Activated T-cell treated with anti-CD3 and anti-CD28 coated beads, Interleukin-2, amount 50 U/mL, for 4 hours (primary cell): ENCODE measurements at places on chromosomes 16 and 17.

- no peak for DNase-seq
Measured at GRCh38 chr17:79776376-79777119, 1.4 kb upstream of the CBX2 start.

GRCh38 chr16:756428-756827 is 4.1 kb upstream of the MSLN start:
- DNase-seq: no peak

DNA sequence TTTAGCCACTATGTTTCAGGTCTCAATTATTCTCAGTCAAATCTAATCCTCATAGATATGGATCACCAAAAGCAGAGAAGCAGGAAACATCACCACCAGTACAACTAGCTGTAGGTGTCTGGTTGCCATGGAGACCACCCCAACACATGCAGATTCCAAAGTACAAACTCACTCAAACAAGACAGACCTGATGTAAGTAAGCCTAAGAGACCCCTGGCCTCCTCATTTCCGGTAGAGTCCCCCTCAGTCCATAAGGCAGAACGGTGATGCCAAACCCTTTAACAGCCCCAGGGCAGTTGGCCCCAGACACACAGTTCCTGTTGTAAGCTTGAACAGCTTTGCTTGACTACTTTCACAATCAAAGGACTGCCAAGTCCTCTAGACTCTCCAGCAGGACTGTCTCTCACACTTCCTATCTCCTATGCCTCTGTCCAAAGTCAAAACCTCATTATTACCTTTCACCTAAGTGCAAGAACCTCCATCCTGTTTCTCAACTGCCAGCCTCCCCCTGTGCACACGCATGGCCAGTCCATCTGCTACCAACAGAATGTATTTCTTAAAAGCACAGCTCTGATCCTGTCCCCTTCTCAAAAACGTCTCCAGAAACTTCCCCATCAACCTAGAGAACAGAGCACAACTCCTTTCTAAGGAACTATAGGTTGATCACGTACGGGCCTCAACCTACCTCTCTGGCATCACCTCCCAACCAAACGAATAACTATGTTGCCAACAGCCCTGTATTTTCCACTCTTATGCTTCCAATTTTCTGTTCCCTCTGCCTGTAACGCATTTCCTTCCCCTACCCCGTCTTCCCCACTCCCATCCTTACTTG is 23.9 kb downstream of the SLC39A11 start:
- DNase-seq: no peak

- DNase-seq: no peak
Measured at GRCh38 chr17:46995841-46996571, 17.0 kb upstream of the RPRML start.

DNA sequence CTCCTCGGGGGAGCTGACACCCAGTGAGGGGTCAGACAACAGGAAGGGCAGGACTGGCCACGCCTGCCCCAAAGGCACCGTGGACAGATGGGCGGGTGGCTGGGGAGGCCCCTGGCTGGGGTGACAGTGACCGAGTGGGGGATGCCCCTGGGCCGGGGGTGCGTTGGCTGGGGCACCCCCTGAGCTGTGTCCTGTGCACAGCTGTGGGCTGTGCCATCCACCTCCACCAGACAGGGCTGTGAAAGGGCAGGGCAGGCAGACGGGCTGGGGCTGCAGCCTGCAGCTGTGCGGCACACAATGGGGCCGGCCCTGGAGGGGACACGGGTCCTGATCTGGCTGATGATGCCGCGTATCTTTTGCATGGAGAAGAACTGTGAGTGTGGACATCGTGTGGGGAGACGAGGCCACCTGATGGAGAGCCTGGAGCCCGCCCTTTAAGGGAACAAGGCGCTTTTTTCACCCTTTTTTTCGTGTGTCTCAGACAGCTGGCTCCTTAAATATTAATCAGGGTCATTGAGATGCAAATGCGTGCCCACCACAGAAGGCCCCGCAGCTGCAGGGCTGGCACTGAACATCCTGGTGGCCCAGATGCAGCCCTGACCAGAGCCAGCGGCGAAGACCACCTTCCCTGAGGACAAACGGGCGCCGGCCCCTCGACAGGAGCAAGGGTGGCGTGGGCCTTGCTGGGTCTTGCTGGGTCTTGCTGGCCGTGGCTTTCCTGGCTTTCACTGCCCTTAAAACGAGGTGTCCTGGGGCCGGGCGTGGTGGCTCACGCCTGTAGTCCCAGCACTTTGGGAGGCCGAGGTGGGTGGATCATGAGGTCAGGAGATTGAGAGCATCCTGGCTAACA is 42.4 kb upstream of the GNG13 start:
- DNase-seq: no peak

- no peak for DNase-seq
Measured at GRCh38 chr16:55035029-55035428, 104.4 kb downstream of the IRX5 start.

DNA sequence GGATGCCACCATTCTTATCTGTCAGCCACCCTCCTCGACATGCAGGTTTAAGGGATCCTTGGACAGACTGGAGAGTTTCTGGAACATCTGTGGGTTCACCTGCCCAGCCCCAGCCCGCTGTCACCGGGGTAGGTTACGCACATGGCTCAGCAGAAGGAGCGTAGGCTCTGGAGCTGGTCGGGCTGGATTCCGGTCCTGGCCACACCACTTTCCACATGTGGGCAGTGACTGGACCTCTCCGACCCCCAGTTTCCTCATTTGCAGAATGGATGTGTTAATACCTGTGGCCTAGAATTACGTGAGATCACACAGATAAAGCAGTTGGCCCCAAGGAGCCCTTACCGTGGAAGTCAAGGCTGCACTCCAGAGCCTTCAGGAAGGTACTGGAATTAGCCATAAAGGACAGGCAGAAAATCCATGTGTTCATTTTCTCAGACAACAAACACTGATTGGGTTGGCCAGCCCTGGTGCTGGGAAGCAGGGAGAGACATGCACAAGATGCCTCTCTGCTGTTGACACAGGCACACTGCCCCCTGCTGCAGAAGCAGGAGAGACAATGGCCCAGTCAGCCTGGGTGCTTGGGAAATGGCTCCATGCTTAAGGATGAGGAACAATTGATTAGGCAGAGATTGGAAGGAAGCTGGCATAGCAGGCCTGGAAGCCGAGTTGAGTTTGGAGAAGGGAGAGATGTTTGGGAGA is 58.8 kb downstream of the SF3B3 start:
- no peak for DNase-seq

DNA sequence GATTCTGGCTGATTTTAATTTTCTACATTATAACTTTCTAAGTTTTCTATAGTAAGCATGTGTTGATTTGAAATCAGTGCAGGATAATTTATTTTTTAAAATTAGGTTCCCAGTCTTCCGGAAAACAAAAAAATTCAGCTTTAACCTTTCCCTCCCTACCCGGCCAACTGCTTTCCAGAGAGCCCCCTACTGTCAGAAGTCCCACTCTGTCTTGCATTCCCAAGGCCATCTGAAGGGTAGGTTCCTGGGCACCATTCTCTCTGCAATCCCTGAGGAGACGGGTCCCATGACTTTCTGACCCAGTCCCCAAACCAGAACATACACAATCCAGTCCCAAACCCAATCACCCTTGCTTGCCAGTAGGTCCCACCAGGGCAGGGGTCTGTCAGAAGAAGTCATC is 200.3 kb downstream of the CYLD start:
- DNase-seq: no peak

GRCh38 chr17:7712111-7712771 is 5.3 kb upstream of the DNAH2 start:
- no peak for DNase-seq

- DNase-seq: no peak
Measured at GRCh38 chr17:81442791-81443190, 47.5 kb downstream of the BAHCC1 start.
